Activated CD4-positive, alpha-beta T cell treated with anti-CD3 and anti-CD28 coated beads for 48 hours (primary cell): ENCODE measurements at places on chromosomes 1 and 21.

- DNase-seq: no peak
Observed at GRCh38 chr1:11318982-11319381, 46.0 kb downstream of the UBIAD1 start.

- no peak for DNase-seq
Observed at GRCh38 chr1:227912866-227913265, 34.9 kb downstream of the WNT9A start.

DNA sequence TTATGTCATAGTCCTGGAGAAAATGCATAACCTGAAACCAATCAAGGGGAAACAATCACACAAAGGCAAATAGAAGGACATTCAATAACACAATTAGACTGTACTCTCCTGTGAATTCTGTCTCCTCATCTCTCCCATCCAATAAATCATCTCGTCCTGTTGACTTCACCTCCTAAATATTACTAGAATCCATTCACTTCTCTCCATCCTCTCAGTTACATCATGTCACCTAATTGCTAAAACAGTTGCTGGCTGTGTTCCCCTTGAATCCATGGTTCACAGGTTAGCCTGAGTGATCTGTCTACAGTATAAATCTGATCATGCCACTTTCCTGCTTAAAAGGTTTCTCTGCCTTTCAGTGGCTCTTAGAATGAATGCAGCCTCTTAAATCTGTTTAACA is 220.2 kb downstream of the TGFB2 start:
- DNase-seq: no peak

DNA sequence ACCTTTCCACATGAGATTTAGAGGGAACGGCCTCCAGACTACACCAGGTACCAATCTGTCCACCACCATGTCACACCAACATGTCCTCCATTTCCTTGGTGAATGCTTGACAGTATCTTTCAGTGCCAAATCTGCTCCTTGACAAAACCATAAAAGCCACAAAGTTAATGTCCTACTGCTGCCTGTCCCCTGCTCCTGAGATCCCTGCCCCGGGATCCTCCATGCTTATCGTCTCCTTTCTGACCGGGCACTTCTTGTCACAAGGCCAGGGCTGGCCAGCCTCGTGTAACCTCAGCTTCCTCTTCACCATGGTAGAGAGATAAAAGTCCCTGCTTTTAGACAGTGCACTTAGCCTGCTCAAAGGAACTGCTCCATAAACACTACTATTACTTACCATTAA is 136.2 kb downstream of the NAV1 start:
- no peak for DNase-seq

GRCh38 chr1:23356471-23357137 is 12.5 kb upstream of the HNRNPR start:
- DNase-seq: no peak

GRCh38 chr1:207669528-207670009 is 24.6 kb downstream of the CR1L start:
- DNase-seq: no peak

GRCh38 chr1:223727541-223727940 is 15.2 kb downstream of the CAPN2 start:
- DNase-seq: no peak

DNA sequence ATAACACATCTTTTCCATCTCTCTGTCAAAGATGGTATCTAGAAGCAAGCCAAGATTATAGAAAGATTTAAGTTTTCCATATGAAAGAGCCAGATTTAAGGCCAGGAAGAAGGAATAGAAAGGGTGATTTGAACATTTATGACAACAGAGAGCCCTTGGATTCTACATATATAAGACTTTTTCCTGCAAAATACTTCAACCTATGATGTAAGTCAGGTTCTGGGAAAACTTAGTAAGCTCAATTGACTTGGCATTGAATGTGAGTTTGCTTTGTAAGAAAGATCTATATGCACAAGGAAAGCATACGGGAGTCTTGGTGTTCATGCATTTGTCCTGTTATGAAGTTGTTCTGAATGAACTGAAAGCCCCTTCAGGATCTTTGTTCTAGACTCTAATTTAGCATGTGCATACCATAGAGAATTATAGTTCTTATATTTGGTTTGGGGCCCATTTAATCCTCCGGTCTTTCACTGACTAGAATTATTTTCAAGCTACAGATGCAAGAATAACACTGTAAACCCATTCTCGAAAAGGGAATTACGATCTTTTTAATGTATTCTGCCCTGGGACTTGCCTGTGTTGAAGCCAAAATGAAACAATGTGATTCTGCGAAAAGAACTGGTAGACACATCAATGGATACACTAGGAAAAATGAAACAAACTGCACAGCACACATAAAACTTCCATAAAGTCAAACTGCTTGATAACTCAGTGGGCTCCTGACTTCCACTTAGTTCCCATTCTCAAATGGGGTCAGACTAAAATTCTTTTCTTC is 152.8 kb downstream of the DISP1 start:
- no peak for DNase-seq

DNA sequence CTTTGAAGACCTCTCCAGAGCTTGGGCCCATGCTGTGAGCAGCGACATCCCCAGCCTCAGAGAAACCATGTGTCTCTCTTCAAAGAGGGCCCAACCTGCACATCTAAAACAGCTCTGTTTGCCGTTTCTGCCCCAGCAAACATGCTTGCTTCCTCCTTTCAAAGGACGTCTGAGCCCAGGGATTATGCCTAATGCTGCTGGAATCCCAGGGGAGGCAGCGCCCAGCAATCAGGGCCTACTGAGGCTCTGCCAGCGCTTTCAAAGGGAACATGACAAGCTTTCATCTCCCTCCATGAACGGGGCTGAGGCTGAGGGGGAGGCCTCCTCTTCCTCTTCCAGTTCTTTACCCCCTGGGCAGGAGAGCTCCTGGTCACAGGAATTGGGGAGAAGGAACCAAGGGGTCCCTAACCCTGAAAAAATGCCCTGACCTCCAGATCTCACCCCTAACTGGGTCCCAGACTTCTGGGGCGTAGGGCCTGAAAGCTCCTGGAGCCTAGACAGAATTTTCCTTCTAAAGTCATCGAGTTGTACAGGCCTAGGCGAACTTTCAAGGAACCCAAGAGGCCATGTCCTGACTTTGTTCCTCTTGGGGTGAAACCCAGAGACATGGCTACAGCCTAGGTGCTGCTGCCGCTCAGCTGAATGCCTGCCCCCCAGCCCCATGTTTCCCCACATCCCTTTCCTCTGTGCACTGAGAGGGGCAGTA is 13.4 kb upstream of the ASCL5 start:
- DNase-seq: no peak

- DNase-seq: no peak
Observed at GRCh38 chr1:199033661-199034060, 394.8 kb downstream of the PTPRC start.

DNA sequence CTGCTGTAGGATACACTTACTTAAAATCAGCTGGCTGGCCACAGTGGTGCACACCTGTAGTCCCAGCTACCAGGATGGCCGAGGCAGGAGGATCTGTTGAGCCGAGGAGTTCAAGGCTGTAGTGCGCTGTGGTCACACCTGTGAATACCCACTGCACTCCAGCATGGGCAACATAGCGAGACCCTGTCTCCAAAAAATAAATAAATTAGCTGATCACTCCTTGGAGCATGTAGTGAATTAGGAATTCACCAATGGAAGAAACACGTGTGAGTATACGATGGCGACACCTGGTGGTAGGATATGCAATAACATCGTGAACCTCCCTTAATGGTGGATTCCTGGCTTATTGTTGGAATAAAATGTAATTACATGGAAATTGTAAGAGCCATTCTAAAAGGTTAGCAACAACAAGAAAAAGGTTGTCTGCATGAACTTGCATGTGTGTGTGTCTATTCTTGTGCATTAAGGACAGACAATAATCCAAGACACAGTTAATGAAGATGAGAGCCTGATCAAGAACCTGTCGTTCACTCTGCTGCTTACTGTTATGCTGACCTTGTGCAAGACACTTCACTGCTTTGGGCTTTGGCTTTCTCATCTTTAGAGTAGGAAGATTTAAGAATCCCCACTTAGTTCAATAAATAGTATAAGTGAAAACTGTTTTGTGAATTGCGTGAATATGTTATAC is 38.6 kb upstream of the COX20 start:
- peak; percentile 59 for DNase-seq

DNA sequence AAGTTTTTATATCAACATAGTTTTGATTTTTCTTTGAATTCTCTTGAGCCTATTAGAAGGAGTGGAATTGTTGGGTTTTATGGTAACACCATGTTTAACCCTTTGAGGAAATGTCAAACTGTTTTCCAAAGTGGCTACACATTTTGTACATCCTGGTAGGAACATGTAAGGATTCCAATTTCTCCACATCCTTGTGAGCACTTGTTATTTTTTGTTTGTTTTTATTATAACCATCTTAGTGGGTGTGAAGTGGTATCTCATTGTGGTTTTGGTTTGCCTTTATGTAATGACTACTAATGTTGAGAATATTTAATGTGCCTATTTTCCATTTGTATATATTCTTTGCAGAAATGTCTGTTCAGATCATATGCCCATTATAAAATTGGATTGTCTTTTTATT is 120.5 kb downstream of the FGGY start:
- DNase-seq: no peak

GRCh38 chr1:207314816-207315215 is 6.7 kb upstream of the CD55 start:
- no peak for DNase-seq

DNA sequence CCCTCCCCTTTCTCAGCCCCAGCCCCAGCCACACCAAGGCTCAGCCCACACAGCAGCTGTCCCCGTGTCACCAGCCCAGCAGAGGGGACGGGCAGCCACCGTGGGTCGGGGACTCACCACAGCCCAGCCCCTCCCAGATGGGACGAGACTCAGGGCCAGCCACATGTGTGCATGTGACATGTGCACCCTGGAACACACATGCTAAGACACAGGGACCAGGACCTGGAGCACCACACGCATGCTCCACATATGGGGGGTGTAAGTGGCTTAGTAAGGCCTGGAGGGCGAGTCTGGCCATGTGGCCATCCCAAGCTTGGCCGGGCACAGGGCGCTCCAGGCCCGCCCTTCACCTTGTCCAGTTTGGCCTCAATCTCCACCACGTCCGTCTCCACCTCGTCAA is 4.0 kb downstream of the ACAP3 start:
- no peak for DNase-seq

- no peak for DNase-seq
Observed at GRCh38 chr1:15837931-15838330, 9.6 kb upstream of the SPEN start.

DNA sequence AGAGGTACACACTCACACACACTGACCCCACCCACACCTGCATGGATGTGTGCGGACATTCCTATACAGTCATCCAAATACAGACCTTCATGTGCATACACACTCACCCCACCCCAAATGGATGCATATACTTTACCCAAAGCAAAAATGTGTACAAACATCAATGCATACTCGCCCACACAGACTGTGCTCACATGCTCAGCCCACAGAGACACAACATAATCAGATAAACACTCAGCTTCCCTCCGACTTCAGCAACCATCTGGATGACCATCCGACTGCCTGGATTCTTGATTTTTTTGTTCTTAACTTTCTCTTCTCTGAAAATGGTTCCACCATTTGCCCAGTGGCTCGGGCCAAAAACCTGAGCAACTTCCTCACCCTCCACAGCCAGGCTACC is 24.4 kb upstream of the GJB5 start:
- DNase-seq: no peak

- peak; percentile 23 for DNase-seq
Observed at GRCh38 chr1:28437924-28438699, 67.7 kb upstream of the RCC1 start.

DNA sequence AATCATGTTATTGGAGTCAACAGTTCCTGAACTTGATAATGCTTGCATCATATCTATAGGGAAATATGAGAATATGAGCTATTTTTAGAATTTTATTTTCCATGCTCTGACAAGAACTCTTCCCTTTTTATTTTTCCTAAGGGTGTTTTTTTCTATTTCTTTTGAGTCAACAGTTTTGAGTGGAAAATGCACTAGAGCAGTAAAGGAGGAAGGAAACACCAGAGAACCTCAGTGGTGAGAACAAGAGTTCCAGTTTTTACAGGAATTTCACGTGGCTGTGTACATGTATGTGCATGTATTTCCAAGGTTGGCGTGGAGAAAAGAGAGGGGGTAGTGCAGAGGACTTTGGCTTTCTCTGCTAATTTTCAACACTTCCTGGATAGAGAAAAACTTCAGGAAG is 63.6 kb upstream of the TNFSF18 start:
- DNase-seq: no peak

GRCh38 chr1:117143172-117143571 is 21.6 kb upstream of the TRIM45 start:
- no peak for DNase-seq

GRCh38 chr1:155051777-155052398 is 772 bp downstream of the ADAM15 start:
- peak; percentile 50 for DNase-seq

DNA sequence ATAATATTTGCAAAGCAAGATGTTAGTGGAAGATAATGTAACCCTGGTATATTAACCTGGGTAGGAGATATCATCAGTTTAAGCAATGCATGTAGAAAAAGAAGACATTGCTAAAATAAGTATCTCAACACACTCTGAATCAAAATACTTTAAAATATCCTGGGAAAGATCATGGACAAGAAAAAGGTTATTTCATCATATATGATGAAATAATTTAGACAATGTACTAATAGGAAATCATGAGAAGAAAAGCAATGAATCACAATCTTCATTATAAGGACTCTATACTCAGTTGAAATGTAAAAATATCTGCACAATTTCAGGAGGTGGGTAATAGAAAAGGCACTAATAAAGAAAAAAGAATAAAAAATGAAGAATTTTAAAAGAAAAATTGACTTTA is 158.8 kb downstream of the KCNT2 start:
- DNase-seq: no peak

- peak; percentile 44 for DNase-seq
Observed at GRCh38 chr1:90834886-90835660, 118.0 kb upstream of the BARHL2 start.

- DNase-seq: no peak
Observed at GRCh38 chr1:200275415-200275814, 134.4 kb downstream of the ZNF281 start.

DNA sequence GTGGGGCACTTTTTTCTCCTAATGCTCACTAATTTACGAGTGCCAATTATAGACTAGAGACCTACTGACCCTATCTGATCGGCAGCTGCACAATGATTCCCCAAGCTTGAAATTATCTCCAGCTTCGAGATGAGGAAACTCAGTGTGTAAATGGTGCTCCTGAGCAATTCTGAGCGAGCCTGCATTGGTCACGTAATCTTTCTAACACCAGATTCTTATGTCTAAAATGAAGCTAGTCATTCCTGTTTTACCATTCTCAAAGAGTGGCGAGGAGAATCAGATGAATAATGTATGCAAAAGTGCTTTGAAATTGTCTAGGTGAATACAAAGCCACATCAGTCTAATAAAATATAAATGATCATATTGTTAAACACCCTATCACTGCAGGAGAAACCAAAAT is 318.1 kb upstream of the FAM78B start:
- no peak for DNase-seq

- no peak for DNase-seq
Observed at GRCh38 chr21:42670884-42671283, 17.5 kb downstream of the PDE9A start.

- no peak for DNase-seq
Observed at GRCh38 chr1:221698579-221699349, 43.1 kb downstream of the DUSP10 start.
